NB4 (cell line): ENCODE measurements at places on chromosomes 7 and 10.

GRCh38 chr10:32950591-32951108 lies 7.4 kb downstream of the ITGB1 start:
- no peak for DNase-seq

DNA sequence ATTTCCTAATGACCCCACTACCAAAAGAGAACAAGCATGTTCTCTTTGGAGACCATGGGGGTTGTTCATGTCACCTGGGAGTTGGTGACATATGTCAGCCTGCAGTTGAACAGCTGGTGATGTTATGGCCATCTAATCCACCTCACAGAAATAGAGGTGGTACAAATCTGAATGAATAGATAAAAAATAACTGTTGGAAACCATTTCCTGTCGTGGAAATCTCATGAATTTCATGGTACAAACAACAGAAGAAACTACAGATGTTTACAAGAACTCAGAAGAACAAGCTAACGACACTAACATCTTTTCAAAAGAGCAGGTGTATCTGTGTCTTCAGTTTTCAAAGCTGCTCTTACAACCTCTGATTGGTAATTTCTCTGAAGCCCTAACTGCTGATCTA lies 81.3 kb downstream of the RAPGEF5 start:
- no peak for DNase-seq

DNA sequence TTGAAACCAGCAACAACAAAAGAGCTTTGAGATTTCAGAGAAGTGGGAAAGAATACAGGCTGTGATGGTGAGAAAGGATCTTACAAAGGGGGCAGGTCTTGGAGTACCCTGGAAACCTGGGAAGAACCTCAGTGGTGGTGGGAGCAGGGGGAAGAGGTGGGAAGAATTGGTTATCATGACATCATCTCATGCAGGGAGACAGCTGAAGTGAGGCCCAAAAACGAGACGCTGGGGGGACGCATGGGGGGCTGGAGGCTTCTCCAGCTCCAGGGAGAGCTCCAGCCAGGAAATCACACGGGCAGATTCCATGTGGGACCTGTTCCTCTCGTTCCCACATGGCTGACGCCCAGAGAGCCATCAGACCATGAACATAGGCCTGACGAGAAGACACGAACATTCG lies 177.3 kb upstream of the RNF32 start:
- no peak for DNase-seq

DNA sequence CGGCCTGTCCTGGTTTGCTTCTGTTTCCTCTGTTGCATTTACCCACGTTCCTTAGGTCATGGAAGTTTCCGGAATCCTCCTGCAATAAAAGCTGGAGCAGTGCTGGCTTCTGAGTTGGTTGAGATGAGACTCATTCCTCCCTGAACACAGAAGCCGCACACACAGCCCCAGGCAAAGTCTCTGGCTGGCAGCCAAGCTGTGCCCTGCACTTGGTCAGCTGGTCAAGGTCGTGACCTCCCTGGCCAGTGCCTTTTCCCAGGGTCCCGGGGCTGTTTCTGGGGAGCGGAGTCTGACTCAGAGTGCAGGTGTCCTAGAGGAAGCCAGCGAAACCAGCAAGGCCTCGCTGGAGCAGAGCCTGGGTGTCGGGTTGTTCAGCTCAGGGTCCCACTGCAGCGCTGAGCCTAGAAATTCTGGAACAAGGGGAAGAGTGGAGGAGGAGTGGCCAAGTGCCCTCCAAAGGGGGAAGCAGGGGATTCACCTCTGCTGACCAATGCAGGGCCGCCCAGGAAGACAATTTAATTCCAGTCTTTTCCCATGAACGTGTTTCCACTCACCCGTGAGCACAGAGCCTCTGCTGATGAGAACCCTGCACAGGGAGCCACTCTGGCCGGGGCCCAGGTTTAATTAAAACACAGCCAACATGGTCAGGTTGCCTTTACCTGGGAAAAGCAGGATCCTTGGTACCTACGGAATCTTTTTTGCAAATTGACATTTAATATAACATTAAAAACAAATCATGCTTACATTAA lies 245.5 kb upstream of the PPP2R2D start:
- DNase-seq = no peak

GRCh38 chr7:69757981-69758430 lies 159.7 kb downstream of the AUTS2 start:
- DNase-seq = peak; percentile 69

DNA sequence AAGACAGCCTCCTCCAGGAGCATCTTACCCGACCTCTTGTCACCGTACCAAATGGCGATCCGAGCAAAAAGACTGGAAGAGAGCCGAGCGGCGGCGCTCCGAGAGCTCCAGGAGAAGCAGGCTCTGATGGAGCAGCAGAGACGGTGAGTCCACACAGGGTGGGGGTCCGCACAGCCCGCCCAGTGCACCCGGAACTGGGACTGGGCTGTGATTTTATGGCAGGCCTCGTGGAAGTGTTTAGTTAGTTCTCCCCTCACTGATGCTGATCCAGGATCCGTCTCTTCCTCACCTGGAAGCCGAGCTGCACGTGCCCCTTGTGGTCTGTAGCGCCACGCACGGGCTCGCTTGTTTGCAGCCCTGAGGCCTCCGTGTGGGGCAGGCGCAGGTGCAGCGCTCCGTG lies 19.6 kb downstream of the LRRC27 start:
- no peak for DNase-seq

- peak; percentile 97 for DNase-seq
Measured at GRCh38 chr7:99408379-99409191, at the start of the genes BUD31 and PDAP1. Gene BUD31, plus strand, starts transcription at chr7:99408969. Its CDS starts 2,124 bp downstream, at chr7:99411093. Gene PDAP1, minus strand, starts transcription at chr7:99408597. Its CDS starts 49 bp downstream, at chr7:99408548.

DNA sequence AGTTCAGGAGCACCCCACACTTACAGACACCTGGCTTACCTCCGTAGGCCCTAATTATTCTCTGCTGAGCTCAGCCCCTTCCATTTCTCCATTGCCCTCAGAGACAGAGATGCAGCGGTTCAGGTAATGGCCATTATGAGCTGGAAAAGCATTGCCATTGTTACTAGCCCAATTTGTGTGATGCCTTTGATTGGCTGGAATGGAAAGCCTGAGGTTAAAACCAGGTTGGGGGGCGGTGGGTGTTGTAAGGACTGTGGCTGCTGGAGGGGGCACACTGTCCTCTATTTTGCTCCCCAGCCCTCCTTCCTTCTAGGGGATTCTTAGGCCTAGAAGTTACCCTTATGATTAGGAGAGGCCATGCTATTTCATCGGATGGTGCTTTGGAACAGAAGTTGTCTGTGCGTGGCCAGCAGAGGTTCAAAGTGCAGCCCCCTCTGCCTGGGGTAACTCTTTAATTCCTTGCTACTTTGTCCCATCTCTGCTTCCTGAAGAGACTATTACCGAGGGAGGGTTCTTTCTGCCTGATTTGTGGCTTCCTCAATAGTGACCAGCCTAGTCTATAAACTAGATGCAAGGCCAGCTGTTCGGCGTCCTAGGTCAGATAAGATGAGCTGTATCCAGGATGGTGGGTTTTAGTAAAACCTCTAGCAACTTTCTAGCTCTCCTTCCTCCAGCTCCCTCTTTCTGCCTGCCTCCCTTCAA lies 14.2 kb upstream of the ACSL5 start:
- no peak for DNase-seq

DNA sequence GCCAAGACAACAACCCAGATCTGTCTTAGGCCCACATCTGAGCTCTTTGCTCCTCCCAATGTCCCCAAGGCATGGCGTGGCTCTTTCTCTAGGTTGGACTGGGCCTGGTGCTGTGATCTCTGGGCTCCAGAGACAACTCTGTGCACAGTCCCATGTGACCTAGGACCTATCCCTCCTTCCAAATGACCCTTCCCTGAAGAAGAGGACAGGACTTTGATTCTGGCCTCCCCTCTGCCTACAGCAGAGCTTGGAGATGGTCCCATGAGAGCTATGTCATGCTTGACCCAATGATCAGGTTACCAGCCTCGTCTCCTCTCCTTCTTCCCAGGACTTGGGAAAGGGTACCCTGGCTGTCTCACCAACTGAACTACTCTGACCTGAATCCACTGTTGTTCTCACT lies 296.3 kb upstream of the GALNT17 start:
- no peak for DNase-seq

GRCh38 chr10:299969-300368 lies 164.7 kb downstream of the ZMYND11 start:
- no peak for DNase-seq

DNA sequence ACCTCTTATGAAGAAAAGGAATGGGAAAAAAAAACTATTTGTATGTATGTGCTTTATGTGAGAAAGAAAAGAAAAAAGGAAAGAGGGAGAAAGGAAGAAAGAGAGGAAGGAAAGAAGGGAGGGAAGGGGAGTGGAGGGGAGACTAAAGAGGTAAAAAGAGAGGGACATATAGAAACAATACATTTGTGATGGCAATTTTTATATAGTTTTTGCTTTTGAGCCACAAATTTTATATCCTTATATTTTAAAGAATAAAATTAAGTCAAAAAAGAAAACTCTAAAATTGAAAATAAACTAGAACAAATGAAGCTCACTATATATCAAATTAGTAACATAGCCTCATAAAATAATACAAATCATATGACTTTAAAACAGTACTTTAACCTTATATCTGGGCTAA lies 11.0 kb downstream of the C7orf25 start:
- no peak for DNase-seq

- DNase-seq = peak; percentile 86
Measured at GRCh38 chr10:47311932-47312662, 10.2 kb upstream of the GDF2 start.

DNA sequence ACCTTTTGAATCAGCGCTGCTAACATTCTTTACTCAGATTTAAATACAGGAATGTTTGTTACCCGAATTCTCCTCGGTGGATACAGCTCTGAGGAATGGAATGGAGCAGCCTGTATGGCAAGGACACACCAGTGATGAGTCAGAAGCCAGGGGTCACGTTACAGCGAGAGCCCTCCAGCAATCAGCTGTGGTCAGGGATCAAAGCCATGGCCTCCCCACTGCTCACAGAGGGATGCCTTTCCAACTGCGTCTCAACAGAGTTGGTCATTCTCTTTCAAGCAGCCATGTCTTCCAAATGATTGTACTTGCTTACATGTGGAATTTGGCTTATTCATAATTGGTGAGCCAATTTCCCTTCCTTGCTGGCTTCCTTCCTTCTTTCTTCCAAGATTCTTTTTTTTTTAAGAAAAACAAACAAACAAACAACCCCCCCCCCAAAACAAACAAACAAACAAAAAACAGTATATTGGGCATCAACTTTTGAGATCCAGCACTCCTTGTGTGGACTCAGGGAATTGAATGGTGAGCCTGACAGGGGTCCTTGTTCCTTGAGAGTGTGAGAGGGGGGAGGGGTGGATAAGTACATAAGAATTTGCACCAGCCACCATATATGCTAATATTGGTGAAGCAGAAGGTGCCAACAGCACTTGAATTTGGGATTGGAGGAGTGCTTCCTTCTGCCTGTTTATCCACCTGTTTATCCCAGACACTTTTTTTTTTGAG lies 100.2 kb downstream of the ATXN7L1 start:
- no peak for DNase-seq

- peak; percentile 59 for DNase-seq
Measured at GRCh38 chr10:102394801-102395399, 605 bp upstream of the NFKB2 start.

DNA sequence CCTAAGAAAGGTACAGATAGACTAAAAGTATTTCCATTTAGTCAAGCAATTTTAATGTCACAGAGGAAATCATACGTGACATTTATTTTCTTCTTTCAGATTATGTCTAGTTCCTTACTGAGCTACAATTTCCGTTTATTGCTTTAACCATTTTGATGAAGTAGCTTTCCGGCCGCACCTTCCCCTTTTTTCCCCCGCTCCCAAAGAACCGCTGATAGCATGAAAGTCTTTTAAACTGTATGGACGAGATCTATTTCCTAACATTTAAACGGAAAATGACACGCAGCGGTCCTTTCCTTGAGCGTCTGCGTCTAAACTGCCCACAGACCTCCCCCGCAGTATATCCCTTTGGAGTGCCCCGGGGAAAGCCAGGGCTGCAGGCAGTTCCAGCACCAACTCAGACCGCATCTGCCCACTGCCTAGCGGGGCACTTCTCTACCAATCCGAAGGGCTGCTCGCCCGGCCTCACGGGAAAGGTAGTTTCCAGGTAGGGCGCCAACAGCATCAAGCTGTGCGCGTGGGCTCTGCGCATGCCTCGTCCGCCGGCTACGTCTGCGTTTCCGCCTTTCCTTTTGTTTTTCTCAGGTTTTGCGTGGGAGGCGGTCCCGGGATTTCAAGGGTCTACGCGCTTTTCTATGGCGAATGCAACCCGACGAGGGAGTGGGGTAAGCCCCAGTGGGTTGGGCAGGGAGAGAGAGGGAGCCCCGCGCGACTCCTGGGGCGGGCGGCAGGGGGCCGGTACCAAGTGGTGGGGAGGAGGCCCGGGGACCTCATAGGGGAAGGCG lies at the start of gene ZNF33A:
Gene ZNF33A (plus strand): TSS at position 557 of the 785 bp plus-strand sequence. CDS start 1,667 bp downstream, outside the sequence.
- DNase-seq = peak; percentile 92

DNA sequence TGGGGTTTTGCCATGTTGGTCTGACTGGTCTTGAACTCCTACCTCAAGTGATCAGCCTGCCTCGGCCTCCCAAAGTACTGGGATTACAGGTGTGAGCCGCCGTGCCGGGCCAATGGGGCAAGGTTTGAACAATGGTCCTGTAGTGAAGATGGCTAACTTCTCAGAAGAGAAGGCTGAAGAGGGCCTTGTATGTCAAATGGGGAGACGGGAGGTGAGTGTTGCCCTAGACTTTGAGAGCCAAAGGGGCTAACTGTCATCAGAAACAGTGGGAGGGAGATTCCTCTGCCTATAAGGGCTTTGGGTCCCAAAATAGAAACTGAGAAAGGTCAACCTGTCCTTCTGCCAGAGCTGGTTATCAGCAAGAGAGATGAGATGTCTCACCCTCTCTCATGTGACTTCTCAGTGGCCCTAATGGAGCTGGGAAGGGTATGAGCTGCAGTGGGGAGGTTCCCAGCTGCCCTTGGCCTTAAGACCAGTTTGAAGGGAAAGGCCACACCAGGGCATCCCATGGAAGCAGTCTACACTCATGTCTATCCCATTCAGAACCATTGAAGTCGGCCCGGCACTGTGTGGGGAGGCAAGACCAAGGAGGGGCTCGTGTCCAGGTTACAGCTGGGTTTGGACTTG lies 1.3 kb upstream of the SAMD8 start:
- no peak for DNase-seq

DNA sequence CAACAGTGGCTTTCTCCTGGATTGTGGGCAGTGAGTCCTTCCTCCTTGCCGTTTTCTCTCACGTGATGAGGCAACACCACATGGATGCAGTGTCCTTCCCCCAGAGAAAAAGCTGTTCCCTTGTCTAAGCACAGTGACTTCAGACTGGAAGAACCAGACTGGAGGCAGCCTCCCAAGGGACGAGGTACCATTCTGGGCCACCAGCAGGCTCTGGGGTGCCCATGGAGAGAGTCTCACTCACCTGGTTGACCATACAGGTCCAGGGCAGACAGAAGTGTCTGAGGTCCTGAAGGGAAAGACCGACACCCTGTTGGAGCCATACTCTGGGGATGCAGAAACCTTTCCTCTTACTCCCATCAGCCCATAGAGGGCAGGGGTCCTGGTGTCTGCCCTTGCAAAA lies 69.2 kb upstream of the DOCK1 start:
- no peak for DNase-seq

GRCh38 chr10:130010653-130011052 lies 46.6 kb upstream of the EBF3 start:
- DNase-seq = no peak

GRCh38 chr10:42975558-42976340 lies 101.1 kb upstream of the RET start:
- DNase-seq = peak; percentile 98

DNA sequence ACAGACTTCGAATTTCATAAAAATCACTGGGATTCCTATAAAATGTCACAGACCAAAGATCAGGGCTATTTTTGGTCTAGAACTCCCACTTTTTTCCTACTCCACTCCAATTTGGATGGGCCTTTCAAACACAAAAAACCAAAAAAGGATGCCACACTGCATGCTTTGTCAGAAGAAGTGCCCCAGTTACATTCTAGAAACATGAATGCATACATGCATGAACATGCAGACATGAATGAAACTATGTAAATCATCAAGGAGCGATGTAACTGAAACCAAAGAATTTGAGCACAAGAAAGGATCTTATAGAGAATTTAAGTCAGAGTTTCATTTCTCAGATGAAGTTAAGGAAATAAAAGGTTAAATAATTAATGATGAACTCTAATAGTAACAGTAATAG lies 31.8 kb upstream of the FAM133B start:
- DNase-seq = no peak
